AG08396 (cell line): ENCODE measurements at places on chromosomes 5 and 9.

GRCh38 chr5:92923885-92924284 is 657.1 kb downstream of the NR2F1-AS1 start:
- DNase-seq, result no peak

DNA sequence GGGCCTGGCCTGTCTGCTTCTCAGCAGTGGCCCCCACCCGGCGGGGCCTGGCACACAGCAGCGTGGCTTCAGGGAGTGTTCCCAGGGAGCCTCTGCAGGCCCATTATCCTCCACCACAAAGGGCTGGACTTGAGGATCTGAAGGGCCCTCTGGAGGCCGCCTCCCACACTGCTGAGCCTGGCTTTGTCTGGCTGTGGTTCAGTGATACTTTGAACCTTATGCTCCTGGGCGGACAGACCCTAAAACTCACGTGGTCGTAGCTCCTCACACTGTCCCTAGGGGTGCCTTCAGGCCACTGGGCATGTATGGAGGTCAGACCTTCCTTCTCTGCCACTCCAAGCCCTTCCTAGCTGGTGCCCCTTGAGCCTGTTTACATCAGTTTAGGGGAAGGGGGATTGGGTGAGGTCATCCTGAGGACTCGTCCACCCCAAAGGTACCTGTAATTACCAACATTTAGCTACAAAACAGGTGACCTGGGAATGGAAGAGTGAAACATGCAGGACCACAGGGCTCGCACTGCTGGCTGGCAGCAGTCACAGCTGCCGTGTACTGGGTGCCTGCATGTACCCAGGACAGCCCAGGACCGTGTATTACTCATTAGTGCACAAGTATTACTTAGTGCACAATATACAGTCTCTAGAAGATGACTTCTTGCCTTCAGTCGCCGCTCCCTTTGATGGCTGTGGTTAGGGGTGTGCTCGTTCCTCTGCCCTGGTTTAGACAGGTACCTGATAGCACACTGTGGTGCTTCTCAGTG is 8.5 kb downstream of the GRHPR start:
- no peak for DNase-seq

DNA sequence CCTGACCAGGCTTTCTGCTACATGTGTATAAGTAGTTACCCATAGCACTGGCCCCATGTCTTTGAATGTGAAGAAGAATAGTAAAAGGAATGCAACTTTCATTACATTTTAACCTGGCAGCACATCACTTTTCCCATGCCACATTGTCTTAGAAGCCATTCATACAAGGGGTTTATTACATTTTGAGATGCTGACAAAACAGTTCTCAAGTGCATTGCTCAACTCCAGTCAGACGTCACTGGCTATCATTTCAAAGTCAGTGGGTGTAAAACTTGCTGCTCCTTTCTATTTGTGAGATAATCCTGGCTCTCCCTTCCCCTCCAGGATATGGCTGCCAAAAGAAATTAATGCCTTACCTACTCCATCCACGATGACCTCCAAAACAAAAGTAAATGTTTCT is 97.0 kb upstream of the VCAN start:
- no peak for DNase-seq

GRCh38 chr5:37576552-37576951 is 197.4 kb downstream of the WDR70 start:
- no peak for DNase-seq

DNA sequence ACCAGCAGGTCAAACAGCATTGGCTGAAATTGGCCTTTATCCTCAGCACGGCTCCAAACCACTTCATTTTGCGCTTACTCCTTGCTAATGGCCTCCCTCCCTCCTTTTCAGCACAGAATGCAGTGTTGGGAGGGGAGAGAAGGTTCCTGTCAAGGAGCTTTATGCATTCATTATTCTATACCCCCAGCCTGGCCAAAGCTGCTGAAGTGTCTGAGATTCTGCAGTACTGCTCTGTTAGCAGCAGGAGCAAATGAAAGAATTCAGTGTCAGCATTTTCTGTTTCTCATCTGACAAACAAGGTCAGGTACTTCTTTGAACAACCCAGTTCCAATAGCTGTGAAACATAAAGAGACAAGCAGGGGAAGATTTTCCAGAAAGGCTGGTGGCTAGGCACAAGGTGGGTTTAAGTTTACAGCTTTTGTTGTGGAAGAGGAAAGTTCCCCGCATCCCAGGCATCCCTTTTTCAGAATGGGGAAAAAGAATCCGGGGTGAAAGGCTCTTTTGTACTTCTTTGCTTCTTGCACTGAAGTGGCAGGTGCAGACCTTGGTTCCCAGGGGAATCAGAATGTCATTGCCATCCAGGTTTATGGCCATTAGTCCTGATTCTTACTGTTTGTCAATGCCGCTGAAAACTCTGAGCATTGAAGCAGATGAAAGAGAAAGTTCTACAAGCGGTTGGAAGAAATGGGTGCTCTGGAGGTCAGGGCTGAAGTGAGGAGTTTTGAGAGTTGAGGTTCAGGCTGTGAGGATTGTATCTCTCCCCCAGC is 109.3 kb upstream of the APC start:
- DNase-seq, result no peak
